ENCODE measurements at places on chromosomes 2 and 18.

- no peak for DNase-seq
Measured at GRCh38 chr2:157024129-157024528, 233.4 kb upstream of the GALNT5 start.

GRCh38 chr2:95323347-95324155 lies 26.4 kb downstream of the KCNIP3 start:
- DNase-seq, result peak; percentile 16

- no peak for DNase-seq
Measured at GRCh38 chr18:76371301-76372203, 123.5 kb downstream of the ZNF516 start.

GRCh38 chr18:66124394-66124793 lies 373.6 kb downstream of the CDH7 start:
- DNase-seq, result no peak

- DNase-seq, result no peak
Measured at GRCh38 chr2:171837736-171838135, 56.3 kb downstream of the SLC25A12 start.

DNA sequence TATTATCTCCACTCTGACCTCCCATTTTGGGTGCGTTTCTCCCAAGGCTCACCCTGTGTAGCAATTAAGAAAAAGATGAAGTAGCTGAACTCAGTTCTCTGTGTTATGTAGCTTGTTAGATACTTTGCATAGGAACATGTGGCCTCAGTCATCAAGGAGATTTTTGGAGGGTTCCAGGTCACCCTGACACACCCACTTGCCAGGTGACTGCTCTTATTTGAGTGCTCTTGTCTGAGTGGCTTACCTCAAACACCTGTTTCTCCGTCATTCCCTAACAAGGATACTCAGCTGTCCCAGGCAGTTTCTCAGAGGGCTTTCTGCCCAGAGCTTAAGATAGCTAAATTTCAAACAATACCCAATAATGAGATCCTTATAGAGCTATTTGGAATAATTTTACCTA lies 577.2 kb upstream of the HNMT start:
- no peak for DNase-seq

DNA sequence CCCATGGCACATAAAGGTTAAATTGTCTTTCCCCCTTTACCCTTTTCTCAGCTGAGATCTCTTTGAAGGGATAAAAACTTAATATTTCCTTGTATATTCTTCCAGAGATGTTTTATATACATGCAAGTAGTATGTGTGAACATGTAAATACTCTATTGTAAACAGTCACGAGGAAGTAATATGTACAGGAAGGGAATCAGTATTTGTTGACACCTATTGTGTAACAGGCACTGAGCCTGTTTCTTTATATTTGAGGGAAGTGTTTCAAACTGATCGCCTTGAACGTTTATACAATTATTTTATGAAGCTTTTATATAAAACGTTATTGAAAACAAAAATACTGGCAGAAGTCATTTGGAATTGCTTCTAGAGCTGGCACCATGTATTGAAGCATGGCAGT lies 13.2 kb downstream of the RALBP1 start:
- DNase-seq, result no peak

DNA sequence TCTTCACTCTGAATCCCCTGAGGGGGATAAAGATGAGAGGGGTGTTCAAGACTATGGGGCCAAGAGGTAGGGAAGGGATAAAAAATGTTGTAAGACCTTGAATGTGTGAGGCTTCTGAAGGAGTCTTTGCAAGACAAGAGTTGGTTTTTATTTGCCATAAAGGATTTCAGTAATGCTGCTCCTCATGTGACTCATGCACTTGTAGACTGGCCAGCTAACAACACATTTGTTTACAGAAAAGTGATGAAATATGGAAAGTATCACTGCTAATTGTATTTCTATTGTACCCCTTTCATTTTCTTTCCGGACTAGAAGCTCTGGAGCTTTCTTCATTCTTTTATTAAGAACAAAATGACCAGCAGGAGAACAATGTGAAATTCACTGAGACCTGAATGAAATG lies 782.1 kb downstream of the EPHA4 start:
- no peak for DNase-seq

DNA sequence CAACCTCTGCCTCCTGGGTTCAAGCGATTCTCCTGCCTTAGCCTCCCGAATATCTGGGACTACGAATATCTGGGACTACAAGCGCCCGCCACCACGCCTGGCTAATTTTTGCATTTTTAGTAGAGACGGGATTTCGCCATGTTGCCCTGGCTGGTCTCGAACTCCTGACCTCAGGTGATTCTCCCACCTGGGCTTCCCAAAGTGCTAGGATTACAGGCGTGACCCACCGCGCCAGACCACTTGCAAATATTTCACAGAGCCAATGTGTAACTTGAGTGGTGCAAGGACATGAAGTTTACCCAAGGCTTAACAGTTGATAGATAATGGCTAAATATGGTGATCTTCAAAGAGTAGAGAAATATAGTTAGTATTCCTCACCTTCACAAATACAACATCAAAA lies 14.1 kb upstream of the MTIF2 start:
- DNase-seq, result no peak

GRCh38 chr2:118667348-118667747 lies 180.1 kb downstream of the EN1 start:
- DNase-seq, result no peak

DNA sequence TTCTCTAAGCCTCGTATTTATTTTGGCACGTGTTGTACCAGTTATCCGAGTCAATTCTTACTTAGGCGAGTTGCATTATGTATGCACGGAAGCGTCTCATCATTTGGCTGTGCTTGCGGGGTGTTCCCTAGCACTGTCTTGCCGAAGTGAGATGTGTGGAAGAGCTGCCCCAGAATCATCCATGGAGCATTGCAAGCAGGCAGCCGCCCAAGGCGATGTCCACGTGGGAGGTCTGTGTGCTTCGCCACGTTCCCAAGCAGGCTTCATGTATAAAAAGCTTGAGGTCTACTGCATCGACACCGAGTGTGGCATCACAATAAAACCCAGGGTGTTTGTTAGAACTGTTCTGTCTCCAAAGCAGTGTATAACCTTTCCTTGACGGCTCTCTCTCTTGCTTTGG lies 849.9 kb downstream of the DCDC2C start:
- no peak for DNase-seq

- no peak for DNase-seq
Measured at GRCh38 chr18:48391868-48392267, 17.3 kb downstream of the ZBTB7C start.

- DNase-seq, result no peak
Measured at GRCh38 chr2:143691121-143691520, 561.9 kb downstream of the ARHGAP15 start.

All from activated CD4-positive, alpha-beta T cell treated with anti-CD3 and anti-CD28 coated beads, Interleukin-2, Interleukin-6, amounts not matched to agents 100 ng/mL and 50 ng/mL, durations not matched to agents 16 hours and 8 hours (primary cell).